A549 treated with AZD2906 at 1 μM for 4 hours (cell line): ENCODE measurements at places on chromosomes 2 and 18. TPM values are rescaled to one million over a fixed set of nuclear protein-coding genes. Genes with fewer than 3 reads are reported as not detected.

Gene EPB41L5
- 3.4 to 5.1 TPM (median 4.0 TPM) in 5 replicates for total RNA-seq

Gene ASB3
- 10.2 to 11.9 TPM (median 11.8 TPM) in 5 replicates for total RNA-seq

Gene UGT1A7
- total RNA-seq = 3.4 to 5.0 TPM (median 3.5 TPM) in 5 replicates

Gene ASB18
- not detected in 5 replicates for total RNA-seq

Gene ERMN
- not detected in 5 replicates for total RNA-seq

Gene CREB1
- 17.3 to 25.3 TPM (median 24.1 TPM) in 5 replicates for total RNA-seq

Gene SLC8A1
- total RNA-seq = 0.20 to 0.40 TPM (median 0.30 TPM) in 5 replicates

Gene SPR
- total RNA-seq = 90.8 to 137 TPM (median 128 TPM) in 5 replicates

Gene MLPH
- 232 to 335 TPM (median 309 TPM) in 5 replicates for total RNA-seq

Gene GPR35
- total RNA-seq = 0.24 to 1.1 TPM (median 0.77 TPM) in 5 replicates

Gene EPB41L3
- 0.02 to 0.43 TPM (median 0.17 TPM) in 5 replicates for total RNA-seq

Gene FBXO41
- total RNA-seq = 4.4 to 5.3 TPM (median 4.7 TPM) in 5 replicates

Gene KANSL1L
- total RNA-seq = 0.57 to 0.80 TPM (median 0.66 TPM) in 5 replicates

Gene C2orf66
- total RNA-seq = 0.03 to 0.09 TPM (median 0.08 TPM) in 5 replicates

Gene ADCY3
- 74.3 to 82.6 TPM (median 80.4 TPM) in 5 replicates for total RNA-seq

Gene ABCG8
- total RNA-seq = not detected in 5 replicates

Gene FAM110C
- total RNA-seq = 0.17 to 0.40 TPM (median 0.32 TPM) in 5 replicates

Gene LAMA1
- 0.06 to 0.16 TPM (median 0.09 TPM) in 5 replicates for total RNA-seq

Gene TMEM247
- not detected in 5 replicates for total RNA-seq

Gene PTPRM
- total RNA-seq = 28.0 to 36.8 TPM (median 34.5 TPM) in 5 replicates

Gene RNU2-63P
- total RNA-seq = 1.4 TPM in 1 of 5 replicates, not detected in the others

Gene CHRNG
- not detected in 5 replicates for total RNA-seq

Gene WNT10A
- total RNA-seq = 0.06 to 0.11 TPM (median 0.09 TPM) in 4 of 5 replicates, not detected in the other

Gene TWSG1
- 12.8 to 16.7 TPM (median 16.5 TPM) in 5 replicates for total RNA-seq

Gene PROKR1
- 0.01 TPM in 1 of 5 replicates, not detected in the others for total RNA-seq

Gene SERPINB13
- not detected in 5 replicates for total RNA-seq

Gene TUBA3E
- 5.2 to 8.8 TPM (median 6.9 TPM) in 5 replicates for total RNA-seq

Gene FBXO36
- total RNA-seq = 0.93 to 1.7 TPM (median 1.3 TPM) in 5 replicates

Gene TUBA3D
- 8.3 to 16.0 TPM (median 10.2 TPM) in 5 replicates for total RNA-seq

Gene C18orf54
- total RNA-seq = 2.1 to 3.2 TPM (median 3.0 TPM) in 5 replicates

Gene MAP3K19
- total RNA-seq = not detected in 5 replicates

Gene MARCHF4
- total RNA-seq = 21.4 to 26.2 TPM (median 24.2 TPM) in 5 replicates

Gene RAB6C
- total RNA-seq = not detected in 5 replicates

Gene CCDC141
- total RNA-seq = 0.02 TPM in 1 of 5 replicates, not detected in the others

Gene DYNAP
- total RNA-seq = not detected in 5 replicates

Gene STARD6
- total RNA-seq = not detected in 5 replicates

Gene AKAIN1
- total RNA-seq = not detected in 5 replicates

Gene SMPD4
- 72.4 to 84.4 TPM (median 82.4 TPM) in 5 replicates for total RNA-seq

Gene COL4A4
- 1.2 to 2.1 TPM (median 1.6 TPM) in 5 replicates for total RNA-seq

Gene ADGRF3
- 0.06 to 0.15 TPM (median 0.10 TPM) in 4 of 5 replicates, not detected in the other for total RNA-seq

Gene ALPG
- total RNA-seq = 0.33 to 0.55 TPM (median 0.50 TPM) in 5 replicates

Gene ECEL1
- 0.15 to 0.25 TPM (median 0.23 TPM) in 5 replicates for total RNA-seq

Gene PPP1R1C
- 1.3 to 2.1 TPM (median 1.6 TPM) in 5 replicates for total RNA-seq

Gene GCG
- total RNA-seq = 0.05 TPM in 1 of 5 replicates, not detected in the others

Gene LRRC30
- not detected in 5 replicates for total RNA-seq

Gene SPATA3
- total RNA-seq = not detected in 5 replicates

Gene ANO7
- 1.6 to 2.0 TPM (median 1.9 TPM) in 5 replicates for total RNA-seq

Gene SH3YL1
- total RNA-seq = 8.1 to 10.2 TPM (median 8.9 TPM) in 5 replicates

Gene KATNAL2
- 1.4 to 2.4 TPM (median 1.9 TPM) in 5 replicates for total RNA-seq

Gene RSAD2
- total RNA-seq = 0.13 to 0.25 TPM (median 0.22 TPM) in 5 replicates

Gene SPRED2
- 28.3 to 37.1 TPM (median 34.3 TPM) in 5 replicates for total RNA-seq

Gene TXNDC2
- total RNA-seq = 0.06 to 0.41 TPM (median 0.08 TPM) in 5 replicates

Gene MOGAT1
- not detected in 5 replicates for total RNA-seq

Gene TNFAIP6
- 0.51 to 0.89 TPM (median 0.87 TPM) in 5 replicates for total RNA-seq

Gene CDK5R2
- total RNA-seq = 4.6 to 8.8 TPM (median 7.0 TPM) in 5 replicates

Gene SNTG2
- not detected in 5 replicates for total RNA-seq

Gene ARHGEF33
- total RNA-seq = 0.02 to 0.16 TPM (median 0.03 TPM) in 3 of 5 replicates, not detected in the others

Gene MATN3
- 10.9 to 19.1 TPM (median 16.2 TPM) in 5 replicates for total RNA-seq
